Activated effector memory CD4-positive, alpha-beta T cell treated with Interleukin-2 at 50 U/mL for 16 hours (primary cell): ENCODE measurements at places on chromosomes 16 and 17.

GRCh38 chr17:28612936-28613872 is 781 bp downstream of the RSKR start:
- DNase-seq, result peak; percentile 6

- no peak for DNase-seq
Observed at GRCh38 chr17:45366691-45367090, 49.9 kb upstream of the MAP3K14 start.

DNA sequence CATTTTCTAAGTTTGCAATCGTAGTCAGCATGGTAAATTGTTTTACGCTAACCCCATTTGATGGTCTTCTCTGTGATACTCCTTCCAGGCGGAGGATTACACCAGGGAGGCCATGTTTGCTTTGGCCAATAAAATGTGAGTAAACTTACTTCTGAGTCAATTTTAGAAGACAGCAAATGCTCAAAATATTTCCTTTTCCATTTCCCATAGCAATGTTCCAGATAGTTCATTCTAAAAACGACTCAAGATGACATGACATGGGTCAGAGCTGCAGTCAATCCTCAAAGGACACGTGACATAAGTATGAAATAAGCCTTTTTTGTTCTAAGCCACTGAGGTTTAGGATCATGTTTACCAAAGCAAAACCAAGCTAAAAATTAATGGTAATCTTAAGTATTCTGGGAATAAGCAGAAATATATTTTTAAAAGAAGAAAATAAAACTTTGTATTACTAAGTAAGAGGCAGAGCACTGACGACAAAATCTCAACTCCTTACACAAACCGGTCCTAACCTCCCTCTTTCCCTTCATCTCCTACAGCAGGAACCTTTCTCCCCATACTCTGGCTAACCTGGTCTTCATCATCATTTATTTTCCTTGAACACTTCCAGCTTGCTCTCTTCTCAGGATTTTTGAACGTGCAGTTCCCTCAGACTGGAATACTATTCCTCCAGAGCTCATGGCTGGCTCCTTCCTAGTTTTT is 266.2 kb downstream of the CEP112 start:
- DNase-seq, result no peak

DNA sequence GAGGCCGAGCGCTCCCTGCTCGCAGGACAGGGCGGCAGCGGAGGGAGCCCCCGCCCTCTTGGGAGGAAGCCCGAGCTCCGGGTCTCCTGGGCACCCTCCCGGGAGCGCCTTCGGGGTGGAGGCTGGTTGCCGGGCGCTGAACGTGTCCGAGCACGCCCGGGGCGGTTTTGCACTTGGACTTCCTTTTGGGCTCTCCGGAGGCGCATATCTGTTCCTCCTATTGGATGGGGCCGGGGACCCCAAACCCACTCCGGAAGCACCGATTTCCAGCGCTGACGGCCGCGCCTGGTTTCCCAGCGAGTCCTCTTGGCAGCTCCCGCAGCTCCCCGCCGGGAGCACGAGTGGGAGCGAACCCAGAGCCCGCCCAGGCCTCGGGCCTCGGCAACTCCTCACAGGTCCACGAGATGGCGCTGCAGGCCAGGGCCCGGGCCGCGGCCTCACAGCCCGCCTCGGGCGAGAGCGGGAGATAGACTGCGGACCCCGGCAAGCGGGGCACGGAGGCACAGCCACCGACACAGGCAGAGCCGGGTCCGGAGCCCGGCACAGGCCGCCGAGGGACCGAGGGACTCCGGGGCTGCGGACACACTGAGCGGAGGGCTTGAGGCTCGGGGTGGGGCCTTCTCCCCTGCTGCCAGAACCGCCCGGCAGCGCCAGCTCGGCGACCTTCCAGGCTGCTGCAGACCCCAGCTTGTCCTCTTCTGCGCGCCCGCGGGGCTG is 12.7 kb downstream of the TBX2 start:
- peak; percentile 71 for DNase-seq

DNA sequence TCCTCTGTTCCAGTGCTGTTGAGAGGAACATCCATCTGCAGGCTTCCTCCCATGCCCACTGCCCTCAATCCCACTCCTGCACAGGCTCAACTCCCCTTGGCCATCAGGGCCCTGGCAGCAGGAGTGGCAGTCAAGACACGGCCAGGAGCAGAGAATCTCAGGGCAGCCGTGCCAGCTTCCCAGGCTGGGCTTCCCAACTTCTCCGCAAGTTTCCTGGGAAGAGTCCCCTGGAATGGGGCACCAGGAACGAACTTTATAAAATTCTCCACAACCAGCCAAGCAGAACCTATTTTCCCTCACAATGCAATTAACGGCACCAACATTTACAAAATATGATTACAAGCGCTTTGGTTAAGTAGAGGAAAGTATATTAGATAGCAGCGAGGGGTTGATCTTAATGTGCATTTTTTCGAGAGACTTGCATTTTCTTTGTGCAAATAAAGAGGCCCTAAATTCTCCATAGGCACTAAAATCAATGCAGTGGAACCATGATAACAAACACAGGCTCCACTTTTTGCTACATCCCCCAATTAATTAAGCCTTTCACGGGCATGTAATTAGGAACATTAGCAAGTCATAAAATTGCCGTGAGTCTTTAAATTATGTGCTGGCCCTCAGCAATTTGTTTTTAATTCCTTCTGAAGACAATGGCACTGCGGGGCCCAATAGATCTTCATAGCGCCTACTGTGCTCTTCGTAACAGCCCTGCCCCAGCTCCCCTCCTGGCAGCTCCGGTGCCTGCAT is 99.9 kb upstream of the LHX1 start:
- no peak for DNase-seq

DNA sequence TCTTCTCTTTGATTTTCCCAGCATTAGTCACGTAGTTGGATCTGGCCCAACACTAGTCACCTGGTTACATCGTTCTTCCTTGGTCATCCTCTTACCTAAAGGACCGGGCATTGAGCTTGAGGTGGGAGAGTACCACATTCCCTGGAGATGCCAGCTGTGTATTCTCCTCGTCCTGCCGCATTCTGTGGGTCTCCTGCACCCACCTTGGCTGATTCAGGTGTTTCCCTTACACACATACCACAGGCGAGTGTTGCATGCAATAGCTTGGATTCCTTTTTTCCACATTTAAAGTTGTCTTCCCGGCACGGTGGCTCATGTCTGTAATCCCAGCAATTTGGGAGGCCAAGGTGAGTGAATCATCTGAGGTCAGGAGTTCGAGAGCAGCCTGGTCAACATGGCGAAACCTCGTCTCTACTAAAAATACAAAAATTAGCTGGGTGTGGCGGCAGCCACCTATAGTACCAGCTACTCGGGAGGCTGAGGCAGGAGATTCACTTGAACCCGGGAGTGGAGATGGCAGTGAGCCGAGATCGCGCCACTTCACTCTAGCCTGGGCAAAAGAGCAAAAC is 21.6 kb upstream of the CLEC18C start:
- DNase-seq, result no peak

GRCh38 chr17:36500745-36501225 is 14.3 kb downstream of the ZNHIT3 start:
- no peak for DNase-seq

DNA sequence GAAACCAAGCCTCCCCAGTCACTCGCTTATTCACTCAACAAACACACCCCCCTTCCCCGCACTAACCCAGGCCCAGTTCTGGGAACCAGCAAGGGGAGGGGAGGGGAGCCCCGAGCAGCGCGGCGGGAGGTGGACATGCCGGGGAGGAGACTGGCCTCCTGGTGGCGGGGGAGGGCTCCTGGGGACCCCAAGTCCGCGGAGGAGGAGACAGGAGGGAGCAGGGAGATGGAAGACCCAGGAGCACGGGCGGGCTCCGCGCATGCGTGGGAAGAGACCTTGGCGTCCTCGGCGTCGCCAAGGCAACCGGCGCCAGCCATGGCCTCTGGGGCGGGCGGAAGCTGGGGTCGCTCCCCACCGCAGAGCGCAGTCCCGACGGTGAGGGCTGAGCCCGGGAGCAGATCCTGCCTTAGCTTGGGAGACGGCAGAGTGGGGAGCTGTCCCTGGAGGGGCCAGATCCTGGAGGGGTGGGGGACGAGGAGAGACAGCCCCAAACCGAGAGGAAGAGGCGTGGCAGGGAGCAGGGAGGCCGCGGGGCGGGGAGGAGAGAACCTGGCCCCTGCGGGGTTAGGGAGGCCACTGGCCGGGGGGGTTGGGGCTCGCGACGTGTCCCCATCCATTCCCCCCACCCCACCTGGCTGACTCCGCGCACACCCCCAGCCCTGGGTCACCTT is at the start of gene PRR29:
Gene PRR29 (plus strand): TSS at position 302 of the 671 bp plus-strand sequence. CDS start 14 bp downstream, at position 316.
- peak; percentile 68 for DNase-seq

DNA sequence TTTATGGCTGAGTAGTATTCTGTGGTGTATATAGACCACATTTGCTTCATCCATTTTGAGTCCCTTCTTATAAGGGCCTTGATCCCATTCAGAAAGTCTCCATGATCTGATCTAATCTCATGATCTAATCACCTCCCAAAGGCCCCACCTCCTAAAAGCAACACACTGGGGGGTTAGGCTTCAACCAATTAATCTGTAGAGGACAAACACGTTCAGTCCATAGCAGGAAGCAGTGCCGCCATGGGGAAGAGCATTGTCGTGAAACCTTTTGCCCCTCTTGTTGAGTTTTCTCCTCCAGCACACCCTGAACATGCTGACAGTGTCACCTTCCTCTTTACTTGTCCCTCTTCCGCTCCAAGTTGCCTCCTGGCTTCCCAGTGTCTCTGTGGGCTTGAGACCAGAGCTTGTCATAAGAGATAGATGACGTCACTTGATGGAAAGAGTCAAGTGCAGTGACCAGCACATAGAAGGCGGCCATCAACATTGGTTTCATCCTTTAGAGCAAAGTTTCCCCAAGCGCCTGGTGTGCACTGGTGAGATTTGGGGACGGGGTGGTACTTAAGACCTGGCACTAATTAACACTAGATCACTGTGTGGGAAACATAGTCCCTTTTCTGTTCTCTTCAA is 74.1 kb downstream of the PRKCB start:
- DNase-seq, result no peak

DNA sequence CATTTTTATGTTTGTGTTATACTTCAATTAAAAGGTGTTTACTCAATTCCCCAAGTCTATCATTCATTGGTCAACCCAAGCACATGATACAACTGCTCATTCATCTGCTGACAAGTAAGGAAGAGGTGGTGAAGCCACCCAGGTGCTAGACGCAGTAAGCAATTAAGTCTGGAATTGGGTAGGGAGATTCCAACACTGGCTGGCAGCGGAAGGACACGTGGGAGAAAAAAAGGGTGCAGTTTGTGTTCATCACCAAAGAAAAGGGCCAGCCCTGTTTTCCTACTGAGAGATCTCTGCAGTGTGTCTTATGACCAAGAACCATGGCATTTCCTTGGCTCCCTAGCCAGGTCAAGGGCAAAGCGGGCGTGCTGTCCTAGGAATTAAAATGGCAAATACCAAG is 11.8 kb upstream of the ZNF23 start:
- DNase-seq, result no peak

DNA sequence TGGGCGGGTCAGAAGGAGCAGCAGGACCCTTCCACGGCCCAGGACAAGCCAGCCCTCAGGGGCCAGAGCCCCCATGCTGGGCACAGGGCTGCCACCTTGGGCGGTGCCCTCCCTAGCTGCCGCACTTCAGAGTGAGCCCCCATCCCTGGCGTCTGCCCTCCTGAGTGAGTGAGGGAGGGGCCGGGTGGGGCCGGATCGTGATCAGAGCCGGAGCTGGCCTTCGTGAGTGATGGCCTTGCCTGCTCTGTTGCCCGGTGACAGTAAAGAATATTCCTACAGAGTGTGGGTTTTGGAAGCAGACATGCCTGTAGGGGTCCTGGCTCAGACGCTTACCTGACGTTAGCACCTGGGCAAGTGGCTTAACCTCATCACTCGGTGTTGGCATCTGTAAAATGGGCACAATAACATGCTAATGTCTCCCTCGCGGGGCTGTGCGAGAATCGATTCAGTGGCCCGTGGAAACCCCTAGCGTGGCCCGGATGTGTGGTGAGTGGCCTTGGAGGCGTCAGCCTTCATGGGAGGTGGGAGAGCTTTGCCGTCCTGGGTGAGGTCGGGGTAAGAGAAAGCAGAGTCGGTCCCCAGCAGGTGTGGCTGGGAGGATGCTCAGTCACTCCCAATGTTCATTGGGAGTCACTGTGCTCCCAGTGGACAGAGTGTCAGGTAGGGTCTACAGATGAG is 26.1 kb downstream of the JPH3 start:
- DNase-seq, result no peak

DNA sequence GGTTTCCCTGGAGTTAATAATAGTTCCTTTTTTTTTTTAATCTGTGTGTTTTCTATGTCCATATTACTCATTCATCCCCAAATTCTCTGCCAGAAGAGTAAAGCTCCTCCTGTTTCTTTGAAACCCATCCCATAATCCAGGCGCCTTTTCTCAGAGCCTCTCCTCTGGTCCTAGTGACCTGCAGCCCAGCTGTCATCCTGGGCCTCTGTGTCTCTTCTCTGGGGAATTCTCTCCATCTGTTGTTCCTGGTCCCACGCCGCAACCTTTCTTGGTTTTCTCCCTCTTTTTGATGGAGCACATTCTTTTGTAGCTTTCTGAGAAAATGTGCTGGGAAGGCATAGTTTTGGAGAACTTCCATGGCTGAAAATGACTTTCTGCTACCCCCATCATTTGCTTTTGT is 10.2 kb downstream of the KATNB1 start:
- DNase-seq, result no peak

- no peak for DNase-seq
Observed at GRCh38 chr17:50480854-50481490, 2.3 kb downstream of the RSAD1 start.

DNA sequence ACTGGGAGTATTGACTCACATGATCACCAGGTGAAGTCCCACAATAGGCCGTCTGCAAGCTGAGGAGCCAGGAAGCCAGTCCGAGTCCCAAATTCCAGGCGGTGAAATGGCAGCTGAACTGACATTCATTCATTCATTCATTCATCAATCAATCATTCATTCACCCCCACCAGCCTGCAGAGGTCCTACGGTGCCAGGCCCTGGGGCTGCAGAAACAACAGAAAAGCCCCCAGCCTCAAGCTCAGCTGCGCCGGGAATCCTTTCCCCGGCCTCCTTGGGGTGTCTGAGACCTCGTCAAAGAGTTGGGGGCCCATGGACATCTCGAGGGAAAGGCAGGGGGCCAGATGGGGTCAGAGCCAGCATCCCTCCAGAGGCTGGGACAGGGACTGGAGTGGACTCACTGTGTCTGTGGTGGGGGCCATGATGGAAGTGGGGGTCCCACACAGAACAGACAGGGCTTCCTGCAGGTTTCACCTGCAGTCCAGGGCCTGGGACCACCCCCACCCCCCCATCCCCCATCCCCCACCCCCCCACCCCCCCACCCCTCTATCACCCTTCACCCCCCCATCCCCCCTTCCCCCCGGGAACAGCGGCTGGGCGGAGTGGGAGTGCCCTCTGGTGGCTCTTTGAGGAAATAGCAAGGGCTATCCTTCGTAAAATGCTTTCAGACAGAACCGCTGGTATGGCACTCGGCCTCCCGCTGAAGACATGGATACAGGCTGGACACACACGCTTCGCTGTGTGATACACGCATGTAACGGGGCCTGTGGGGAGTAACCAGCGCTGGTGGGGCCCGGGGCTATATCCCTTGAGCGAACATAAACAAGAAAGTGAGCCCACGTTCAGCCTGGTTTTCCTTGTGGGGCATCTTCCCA is 8.5 kb upstream of the ZC3H18 start:
- DNase-seq, result peak; percentile 31

DNA sequence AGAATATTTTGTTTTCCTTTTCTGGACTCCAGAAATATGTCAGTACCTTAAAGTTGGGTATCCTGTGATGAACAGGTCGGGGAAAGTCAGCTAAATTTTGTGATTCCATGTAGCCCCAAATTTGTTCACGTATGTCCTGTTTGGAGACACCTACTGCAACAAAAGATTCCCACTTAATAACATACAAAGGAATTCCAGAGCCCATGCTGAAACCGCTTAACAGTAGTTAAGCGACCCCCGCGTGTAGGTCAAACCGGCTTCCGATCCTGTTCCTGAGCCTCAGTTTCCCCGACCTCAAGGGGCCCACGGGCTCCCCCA is 477 bp downstream of the MTHFSD start:
- no peak for DNase-seq

GRCh38 chr17:43454868-43455267 is 28.9 kb upstream of the DHX8 start:
- no peak for DNase-seq
